NCI-H526 treated with DMSO at 0.1 percent for 48 hours (cell line): ENCODE measurements at places on chromosomes 7 and 10.

- DNase-seq: no peak
Observed at GRCh38 chr7:133888061-133888930, 238.8 kb upstream of the LRGUK start.

- no peak for DNase-seq
Observed at GRCh38 chr10:124745673-124746072, 1.5 kb upstream of the FAM53B start.

DNA sequence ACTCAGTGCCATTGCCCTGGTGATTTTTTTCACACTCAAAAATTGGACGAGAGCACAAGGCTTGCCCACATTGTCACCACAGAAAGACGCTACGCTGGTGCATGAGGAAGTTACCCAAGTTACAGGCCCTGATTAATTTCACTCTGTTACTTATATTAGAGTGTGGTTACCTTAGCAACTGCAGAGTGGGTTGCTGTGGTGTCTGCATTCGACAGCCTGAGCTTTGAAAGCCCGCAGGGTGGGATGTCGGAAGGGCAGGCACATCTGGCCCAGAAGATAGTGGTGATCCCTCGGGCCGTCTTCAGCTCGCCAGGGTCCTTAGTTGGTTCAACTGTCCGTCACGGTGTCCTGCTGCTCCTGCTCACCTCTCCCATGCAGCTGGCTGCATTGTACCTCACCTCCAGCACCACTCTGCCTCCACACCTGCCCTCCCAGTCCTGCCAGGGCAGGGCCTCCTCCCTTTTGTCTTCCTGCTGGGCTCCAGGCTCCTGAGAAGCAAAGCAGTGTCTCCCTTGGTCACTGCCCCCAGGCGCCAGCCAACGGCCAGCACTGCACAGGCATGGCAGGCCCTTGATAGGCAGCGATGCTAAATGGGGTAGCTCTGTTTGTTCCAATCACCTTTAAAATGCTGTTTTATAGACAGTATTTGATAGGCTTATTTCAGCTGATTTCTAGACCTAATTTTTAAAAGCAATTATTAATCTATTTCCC, 167.2 kb downstream of the EBF3 start:
- no peak for DNase-seq

GRCh38 chr10:19577807-19578206, 238.4 kb upstream of the PLXDC2 start:
- DNase-seq: no peak

- DNase-seq: no peak
Observed at GRCh38 chr7:116786791-116787443, 75.5 kb upstream of the CAPZA2 start.

DNA sequence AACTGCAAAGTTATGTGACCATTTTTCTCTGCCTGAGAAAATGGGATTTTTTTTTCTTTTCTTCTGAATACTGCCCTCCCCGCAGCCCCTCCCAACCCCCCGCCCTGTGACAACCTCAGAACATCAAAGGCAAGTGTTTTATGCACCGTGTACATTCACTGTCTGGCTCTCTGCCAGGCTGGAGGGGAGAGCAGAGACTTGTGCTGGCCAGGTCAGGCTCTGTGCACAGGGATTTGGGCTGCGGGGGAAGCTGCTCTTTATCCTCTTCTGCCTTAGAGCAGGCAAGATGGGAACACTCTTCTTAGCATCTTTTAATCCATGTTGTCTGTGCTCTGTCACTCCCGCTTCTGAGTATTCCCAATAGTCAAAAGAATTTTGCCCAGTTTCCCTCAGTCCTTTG, 195.1 kb downstream of the CCSER2 start:
- no peak for DNase-seq

GRCh38 chr7:18900236-18900635, 217.2 kb downstream of the TWIST1 start:
- DNase-seq: no peak

- DNase-seq: no peak
Observed at GRCh38 chr10:44011603-44011981, 362.9 kb upstream of the ZNF32 start.

DNA sequence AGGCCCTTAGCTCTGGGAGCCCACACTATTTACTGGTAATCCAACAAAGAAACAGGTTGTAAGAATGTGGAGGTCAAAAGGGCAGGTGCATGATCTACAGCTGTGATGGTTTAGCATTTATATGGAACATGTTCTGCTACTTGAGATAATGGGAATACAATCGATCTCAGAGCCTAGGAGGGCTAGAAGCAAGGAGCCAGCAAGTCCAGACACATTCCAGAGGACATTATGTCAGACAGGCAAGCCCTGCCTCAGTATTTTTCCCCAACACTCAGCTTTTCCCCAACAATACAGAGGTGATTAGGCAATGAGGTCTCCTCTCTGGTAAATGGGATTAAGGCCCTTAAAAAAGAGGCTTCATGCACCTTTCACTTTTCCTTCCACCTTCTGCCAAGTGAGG, 21.4 kb upstream of the GNAT3 start:
- no peak for DNase-seq

DNA sequence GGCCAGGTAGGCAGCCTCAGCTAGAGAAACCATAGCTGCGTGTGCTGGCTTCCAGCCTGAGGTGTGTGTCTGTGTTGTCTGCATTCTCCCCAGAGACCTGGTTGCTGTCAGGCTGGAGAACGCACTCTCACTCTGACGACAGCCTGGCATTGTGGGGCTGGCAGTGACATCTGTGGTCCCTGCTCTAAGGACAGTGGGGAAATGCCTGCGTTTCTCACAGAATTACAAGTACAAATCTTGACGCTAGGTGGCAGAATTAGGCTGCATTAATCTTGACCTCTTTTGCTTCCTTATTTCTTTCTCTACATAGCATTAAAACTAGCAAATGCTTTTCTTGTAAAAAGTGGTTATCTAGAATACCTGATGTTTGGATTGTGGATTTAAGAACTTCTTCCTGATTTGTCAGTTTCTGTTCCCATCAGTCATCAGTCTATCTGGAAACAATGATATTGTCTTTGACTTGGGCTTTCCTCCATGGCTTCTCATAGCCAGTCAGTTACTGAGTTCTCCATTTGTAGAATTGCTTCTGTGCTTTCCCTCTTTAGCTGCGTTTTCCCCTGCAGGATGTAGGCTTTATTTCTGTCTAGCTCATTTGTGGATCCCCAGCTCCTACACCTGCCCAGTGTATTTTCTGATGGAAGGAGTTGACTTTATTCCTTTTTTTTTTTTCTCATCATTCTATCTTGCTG, 86.0 kb downstream of the FANK1 start:
- no peak for DNase-seq

DNA sequence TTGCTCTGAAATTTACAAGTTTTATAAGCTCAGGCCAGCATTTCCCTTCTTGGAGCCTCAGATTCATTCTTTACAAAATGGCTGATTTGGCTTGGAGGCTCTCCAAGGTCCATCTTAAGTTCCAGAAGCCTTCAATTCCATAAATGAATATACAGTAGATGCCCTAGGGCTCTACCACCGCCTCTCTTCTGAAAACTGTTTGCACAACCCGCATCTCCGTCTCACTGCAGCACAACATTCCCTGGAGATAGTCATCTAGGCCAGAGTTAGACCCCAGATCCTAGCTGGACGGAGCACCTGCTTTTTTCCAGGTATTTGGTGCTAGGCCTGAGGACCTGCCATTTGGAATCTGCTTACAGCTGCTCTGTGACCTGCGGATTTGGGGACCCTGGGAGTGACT, 50.5 kb upstream of the NRP1 start:
- no peak for DNase-seq

- no peak for DNase-seq
Observed at GRCh38 chr10:123883673-123884320, 7.8 kb downstream of the CPXM2 start.

DNA sequence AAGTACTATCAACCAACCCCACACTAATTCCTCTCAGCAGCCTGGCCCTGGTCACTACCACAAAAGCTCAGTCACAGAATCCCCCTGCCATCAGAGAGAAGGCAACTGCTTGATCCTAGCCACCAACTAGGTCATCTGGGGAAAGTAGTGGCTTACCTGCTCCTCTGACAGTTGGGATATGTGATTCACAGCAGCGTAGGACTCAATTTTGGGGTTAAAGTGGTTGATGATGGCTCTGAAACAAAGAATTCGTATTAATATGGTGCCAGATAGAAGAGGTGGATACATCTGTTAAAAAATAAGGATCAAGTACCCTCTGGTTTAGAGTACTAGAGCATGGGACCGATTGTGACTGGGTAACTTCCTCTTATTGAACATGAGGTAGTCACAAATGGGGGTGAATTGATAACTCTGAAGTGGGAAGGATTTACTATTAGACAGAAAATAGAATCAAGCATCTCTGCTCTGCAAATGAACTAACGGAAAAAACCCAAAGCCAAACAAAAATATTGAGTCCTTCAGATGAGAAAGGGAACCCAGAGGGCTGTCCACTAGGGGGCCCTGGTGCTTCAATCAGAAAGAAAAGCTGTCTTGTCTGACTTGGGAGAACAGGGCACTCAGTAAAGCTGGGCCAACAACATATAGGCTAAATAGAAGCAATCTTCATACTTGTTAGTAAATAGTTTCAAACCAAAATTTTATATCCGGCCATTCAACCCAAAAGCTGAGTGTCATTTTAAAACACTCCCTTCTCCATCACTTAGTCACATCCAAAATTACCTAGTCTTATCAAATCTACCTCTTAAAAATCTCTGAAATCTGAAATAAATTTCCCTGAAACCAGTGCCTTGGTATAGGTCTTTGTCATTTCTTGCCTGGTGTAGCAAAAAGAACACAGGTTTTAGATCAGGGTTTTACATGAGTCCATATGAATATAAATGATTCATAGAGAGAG, 45.9 kb upstream of the KCNIP2 start:
- DNase-seq: no peak

GRCh38 chr7:144818511-144818910, 17.3 kb downstream of the TPK1 start:
- DNase-seq: no peak

DNA sequence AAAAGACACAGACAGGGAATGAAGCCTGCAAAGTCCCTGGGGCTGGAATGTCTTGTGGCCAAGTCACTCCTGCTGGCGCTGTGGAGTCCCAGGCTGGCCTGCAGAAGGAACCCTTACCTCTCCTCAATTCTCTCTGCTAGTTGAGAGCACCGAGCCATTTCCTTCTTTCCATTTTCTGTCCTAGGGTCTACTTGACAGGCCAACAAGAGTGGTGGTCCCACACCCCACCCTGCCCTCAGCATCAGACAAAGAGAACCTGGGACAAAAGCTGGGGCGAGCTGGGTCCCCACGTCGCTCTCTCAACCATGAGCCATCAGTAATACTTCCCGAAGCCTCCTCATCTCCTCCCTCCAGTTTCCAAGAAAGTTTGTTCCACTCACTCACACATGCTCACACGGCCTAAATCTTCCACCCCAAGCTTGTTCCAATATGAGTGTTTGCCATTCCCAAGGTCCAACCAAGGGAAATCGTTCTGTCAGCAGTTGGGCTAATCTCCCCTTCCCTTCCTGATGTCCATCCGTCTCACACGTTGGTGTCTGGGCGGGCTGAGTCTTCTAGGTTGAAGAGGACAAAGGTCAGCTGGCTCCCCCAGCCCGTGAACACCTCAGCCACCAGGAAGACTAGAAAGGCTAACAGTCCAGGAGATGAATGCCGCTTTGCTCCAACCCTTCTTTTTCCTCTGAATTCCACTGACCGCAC, 44.3 kb downstream of the CLEC2L start:
- DNase-seq: no peak

GRCh38 chr10:5477948-5478693, 21.2 kb downstream of the CALML5 start:
- no peak for DNase-seq

DNA sequence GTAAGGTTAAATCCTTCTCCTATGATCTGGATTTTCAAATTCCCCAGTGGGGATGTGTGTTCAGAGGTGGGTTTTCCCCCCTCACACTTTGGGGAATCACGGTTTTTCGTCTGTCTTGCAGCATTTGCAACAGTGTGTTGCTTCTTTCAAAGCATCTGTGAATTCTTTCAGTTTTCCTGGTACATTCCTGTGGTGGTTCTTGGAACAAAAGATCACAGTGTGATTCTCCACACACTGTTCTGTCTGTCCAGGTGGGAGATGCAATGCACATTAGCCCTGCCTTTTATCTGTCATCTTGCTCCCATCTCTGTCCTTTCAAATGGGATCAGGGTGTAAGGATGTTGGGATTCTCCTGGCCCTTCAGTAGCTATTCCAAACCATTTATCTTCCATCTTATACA, 11.8 kb downstream of the AGK start:
- no peak for DNase-seq

- DNase-seq: peak; percentile 48
Observed at GRCh38 chr7:32077806-32078205, 7.6 kb upstream of the PDE1C start.

GRCh38 chr7:55690-56248, 136.6 kb upstream of the FAM20C start:
- DNase-seq: no peak

DNA sequence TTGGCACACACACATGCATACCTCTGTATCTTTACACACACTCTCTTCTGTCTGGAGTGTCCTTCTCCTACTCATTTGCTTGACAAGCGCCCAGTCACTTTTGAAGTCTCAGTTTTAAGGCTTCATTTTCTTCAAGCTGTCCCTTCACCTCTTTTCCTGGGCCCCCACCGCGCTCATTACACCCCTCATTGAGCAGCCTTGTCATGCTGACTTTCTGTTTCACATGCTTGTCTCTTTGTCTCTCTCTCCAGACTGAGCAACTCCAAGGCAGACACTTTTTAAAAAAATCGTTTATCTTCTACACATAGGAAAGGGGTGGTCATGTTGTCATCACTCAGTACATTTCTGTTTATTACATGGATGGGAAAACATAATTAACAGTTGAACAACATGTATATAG, 225.2 kb upstream of the FZD1 start:
- no peak for DNase-seq
